ENCODE measurements at places on chromosomes 6 and 20.

DNA sequence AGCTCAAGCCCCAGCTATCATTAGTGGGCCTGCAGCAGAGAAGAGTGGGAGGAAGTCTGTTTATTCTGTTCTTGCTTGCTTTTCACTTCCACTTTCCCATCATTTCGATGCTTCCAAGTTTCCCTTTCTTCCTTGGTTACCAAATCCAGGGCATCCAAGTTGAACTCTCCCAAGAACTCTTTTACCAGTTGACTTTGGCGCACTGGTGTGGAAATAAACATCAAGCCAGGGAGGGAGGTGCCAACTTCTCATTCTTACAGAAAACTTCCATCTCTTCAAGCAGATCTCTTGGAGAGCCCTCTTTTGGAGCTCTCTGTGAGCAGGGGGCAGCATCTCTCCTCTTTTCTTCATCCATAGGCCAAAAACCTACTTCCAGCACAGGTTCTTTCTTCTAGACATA, 85.7 kb upstream of the RGS17 start:
- DNase-seq = no peak

- DNase-seq = no peak
These were observed 14.2 kb upstream of the SYNJ2 start for GRCh38 chr6:157967486-157967885.

DNA sequence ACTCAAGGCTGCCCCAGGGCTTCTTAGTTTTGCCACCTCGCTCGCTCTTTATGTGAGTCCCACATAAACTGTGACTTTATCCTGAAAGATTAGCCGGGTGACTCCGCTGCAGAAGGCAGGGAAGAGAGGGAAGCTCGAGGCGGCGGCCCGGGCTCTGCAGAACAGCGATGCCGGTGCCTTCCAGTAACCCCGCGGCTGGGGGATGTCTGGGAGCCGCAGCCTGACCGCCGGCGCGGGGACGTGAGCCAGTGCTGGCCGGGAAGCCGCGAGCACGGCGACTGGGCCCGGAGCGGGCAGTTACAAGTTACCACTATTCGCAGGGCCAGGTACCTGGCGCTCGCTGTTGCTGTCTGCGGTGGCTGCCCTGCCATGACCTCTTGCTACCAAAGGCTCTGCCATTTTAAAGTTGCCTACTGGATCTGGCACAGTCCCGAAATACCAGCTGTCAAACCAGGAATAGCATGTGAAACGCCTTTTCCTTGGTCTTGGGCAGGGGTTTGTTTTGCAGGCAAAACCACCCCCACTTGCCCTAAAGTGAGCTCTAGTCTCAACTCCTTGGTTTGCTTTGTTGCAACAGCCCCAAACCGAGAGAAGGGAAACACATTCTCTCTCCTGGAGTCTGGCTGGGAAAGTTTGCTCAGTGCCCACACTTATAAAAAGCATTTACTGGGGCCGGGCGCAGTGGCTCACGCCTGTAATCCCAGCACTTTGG, 124.0 kb upstream of the SLC2A12 start:
- no peak for DNase-seq

- DNase-seq = no peak
These were observed 348.8 kb upstream of the PLCB4 start for GRCh38 chr20:8720089-8720488.

- no peak for DNase-seq
These were observed 21.1 kb downstream of the CHMP4B start for GRCh38 chr20:33832103-33832804.

- DNase-seq = no peak
These were observed 27.1 kb upstream of the MICB start for GRCh38 chr6:31470801-31471200.

All from fibroblast of skin of left biceps (primary cell).